ENCODE measurements at places on chromosomes 2 and 18.

GRCh38 chr18:7544686-7545085 lies 22.4 kb upstream of the PTPRM start:
- no peak for DNase-seq

DNA sequence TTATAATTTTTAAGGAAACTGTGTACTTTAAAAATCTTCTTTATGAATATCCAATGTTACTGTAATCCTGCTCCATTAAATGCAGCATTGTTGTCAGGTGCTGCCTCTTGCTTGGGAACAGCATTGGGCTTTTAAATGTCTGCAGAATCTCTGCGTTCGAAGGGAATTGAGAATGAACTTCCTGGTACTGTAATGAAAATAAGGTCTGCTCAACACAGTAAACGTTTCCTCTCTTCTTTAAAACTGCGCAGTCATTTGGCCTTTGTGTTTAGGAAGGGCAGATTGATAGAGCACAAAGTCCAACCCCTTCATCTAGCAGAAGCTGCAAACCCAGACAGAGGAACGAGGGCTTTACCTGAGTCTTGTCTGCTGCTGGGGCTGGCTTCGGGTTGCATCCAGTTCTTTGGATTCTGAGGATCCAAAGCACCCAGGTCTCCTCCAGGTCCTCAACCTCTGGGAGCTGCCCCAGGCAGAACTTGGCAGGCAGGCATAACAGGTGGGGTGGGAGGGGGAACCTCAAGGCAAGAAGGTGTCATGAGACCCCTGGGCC lies 104.5 kb downstream of the UGGT1 start:
- no peak for DNase-seq

DNA sequence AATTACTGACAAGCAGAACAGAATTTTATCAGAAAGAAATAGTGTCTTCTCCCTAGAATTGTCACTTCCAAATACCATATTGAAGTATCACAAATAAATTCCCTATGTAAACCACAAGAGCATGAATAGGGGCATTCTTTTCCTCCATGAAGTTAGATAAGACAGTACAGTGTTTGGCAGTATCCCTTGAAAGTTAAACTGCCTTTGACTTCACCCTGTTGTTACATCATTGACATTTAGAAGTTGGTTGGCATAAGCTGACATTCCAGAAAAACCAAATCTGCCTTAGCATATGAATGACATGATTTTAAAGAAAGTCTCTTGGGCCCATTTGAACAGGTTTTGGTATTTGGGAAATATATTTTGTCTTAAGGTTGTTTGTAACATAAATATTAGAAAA lies 50.2 kb upstream of the OSR1 start:
- no peak for DNase-seq

DNA sequence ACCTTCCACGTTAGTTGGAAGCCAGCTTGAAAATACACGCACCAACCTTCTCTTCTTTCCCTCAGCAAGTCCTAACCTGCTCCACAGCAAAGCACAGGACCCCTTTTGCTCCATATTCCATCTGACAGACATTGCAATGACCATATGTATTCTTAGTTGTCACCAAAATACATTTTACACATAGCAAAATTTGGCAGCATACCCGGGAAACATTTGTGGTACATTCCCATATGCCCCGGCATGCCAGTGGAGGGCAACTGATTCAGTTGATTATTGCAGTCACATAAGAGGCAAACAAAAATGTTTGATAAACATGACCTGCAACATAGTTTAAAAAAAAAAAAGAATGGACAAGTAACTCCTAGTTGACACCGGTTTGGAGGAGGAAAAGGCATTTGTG lies 202.1 kb upstream of the UBE2E3 start:
- no peak for DNase-seq

DNA sequence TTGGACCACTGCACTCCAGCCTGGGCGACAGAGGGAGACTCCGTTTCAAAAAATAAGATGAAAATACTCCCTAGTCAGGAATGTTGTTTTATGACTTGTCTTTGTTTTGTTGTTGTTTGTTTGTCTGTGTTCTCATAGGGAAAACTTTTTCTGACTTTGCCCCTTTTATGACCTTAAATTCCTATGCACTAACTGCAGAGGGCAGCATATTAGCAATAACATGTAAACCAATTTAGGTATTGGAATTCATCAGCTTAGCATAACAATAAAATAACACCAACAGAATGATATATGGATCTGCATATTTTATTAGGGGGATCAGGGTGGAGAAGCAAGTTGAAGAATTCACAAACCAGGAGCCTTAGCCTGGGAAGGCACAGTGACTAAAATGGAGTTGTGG lies 631.5 kb downstream of the SUCLG1 start:
- DNase-seq: no peak

GRCh38 chr18:62876111-62876510 lies 160.8 kb downstream of the PHLPP1 start:
- no peak for DNase-seq

DNA sequence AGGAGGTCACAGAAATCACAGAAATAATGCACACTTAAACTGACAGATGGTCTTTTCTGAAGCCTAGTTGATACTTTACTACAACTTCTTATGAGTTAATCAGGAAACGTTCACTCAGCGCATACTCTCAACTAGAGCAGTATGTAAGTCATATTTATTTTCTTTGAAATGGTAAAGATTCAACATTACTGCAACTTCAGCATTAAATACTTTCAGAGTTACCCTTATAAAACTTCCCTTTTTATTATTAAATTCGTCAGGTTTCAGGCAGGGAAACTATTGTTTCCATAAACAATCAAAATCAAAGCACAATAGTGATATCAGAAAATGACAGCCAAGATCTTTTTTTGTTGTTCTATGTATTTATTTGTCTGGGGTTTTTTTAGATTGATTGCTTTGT lies 222.6 kb upstream of the RND3 start:
- no peak for DNase-seq

DNA sequence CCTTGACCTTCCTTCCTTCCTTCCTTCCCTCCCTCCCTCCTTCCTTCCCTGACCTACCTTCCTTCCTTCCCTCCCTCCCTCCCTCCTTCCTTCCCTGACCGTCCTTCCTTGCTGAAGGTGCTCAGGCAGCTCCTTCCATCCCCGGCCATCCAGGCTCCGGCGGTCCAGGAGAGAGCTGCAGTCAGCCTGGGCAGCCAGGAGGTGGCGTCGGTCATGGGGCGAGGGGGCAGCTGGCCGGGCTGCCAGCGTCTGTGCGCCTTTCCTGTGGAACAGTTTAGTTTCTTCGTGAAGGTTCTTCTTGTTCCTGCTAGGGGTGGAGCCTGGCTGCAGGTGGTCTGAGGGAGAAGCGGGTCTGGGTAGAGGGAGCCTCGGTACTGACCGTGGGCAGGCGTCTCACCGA lies 15.7 kb downstream of the GPR35 start:
- peak; percentile 18 for DNase-seq

GRCh38 chr2:192885569-192886160 lies 690.9 kb upstream of the TMEFF2 start:
- DNase-seq: no peak

GRCh38 chr18:8003878-8004675 lies 437.0 kb downstream of the PTPRM start:
- no peak for DNase-seq

GRCh38 chr2:196515608-196516007 lies 123.9 kb upstream of the CCDC150 start:
- no peak for DNase-seq

GRCh38 chr18:53850902-53851301 lies 373.6 kb downstream of the MBD2 start:
- no peak for DNase-seq

- DNase-seq: no peak
Measured at GRCh38 chr2:39135690-39136259, 14.9 kb upstream of the SOS1 start.

- DNase-seq: no peak
Measured at GRCh38 chr2:175187378-175187777, 5.9 kb upstream of the ATP5MC3 start.

DNA sequence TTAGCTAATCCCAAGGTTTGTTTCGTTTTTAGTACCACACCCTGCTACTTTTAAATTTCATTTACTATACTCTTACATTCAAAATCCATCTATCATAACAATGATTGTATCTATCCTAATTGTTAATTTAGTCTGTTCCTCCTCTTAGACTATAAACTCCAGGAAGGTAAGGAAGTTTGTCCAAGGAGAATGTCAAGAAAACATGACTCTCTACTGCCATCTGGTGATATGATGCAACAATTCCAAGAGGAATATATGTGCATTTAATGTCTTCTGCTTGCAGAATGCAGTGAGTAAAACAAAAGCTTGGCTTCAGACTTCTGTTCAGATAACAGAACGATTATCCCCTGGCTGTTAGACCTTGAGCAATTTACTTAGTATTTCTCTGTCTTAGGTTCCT lies 1267.1 kb downstream of the LRP1B start:
- DNase-seq: no peak

DNA sequence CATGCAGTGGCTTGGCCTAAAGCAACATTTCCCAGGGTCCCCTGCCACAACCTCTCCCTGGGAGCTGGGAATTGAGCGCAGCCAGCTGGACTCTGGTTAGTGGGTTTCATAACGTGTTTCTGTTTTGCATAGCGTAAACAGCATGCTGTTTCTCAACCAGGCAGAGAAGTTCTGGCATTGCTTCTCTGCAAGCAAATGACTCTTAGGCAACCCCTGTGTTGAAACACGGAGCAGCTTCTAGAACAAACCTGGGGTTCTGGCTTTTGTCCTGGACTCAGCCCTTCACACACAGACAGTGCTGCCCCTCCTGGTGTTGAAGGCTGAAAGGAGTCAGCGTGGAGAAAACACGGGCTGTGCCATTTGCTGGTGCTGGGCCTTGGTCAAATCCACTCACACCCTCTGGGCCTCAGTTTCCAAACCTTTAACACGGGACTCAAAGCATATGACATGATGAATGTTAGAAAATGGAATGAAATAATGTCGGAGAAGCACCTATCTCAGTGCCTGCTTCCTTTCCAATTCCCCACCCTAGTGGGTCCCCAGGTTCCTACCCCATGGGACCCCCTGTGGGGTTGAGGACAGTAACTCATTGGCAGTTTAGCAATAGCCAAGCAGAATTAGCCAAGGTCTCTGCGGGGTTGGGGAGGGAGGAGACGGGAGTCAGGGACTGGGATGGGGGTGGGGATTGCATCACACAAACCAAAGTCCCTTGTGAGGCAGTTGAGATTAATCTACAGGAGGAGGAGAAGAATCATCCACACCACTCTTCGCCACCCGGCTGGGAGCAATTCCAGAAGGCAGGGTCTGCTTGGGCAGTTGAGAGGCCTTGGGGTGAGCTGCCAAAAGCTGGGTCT lies 30.2 kb upstream of the IL1R2 start:
- DNase-seq: no peak

GRCh38 chr2:68293024-68293423 lies 26.7 kb downstream of the CNRIP1 start:
- DNase-seq: no peak

DNA sequence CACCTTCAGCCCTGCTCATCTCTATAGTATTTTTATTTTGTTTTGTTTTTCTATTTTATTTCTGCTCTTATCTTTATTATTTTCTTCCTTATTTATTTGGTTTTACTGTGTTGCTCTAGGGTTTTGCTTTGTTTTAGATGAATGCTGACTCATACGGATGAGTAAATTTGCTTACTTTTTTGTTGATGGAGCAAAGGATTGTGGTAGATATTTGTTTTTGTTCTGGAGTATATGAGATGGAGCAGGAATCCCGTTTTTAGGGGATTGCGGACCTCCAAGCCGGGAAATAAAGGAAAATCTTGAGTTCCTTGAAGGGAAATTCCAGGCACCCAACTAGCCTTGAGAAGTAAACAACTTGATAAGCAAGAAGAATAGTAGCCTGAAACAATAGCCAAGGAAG lies 15.3 kb upstream of the COLEC12 start:
- no peak for DNase-seq

- no peak for DNase-seq
Measured at GRCh38 chr2:36397728-36398413, 42.3 kb downstream of the CRIM1 start.

- no peak for DNase-seq
Measured at GRCh38 chr2:38485734-38486133, 108.7 kb upstream of the ATL2 start.

- DNase-seq: no peak
Measured at GRCh38 chr2:223669453-223670225, 67.5 kb upstream of the SCG2 start.

DNA sequence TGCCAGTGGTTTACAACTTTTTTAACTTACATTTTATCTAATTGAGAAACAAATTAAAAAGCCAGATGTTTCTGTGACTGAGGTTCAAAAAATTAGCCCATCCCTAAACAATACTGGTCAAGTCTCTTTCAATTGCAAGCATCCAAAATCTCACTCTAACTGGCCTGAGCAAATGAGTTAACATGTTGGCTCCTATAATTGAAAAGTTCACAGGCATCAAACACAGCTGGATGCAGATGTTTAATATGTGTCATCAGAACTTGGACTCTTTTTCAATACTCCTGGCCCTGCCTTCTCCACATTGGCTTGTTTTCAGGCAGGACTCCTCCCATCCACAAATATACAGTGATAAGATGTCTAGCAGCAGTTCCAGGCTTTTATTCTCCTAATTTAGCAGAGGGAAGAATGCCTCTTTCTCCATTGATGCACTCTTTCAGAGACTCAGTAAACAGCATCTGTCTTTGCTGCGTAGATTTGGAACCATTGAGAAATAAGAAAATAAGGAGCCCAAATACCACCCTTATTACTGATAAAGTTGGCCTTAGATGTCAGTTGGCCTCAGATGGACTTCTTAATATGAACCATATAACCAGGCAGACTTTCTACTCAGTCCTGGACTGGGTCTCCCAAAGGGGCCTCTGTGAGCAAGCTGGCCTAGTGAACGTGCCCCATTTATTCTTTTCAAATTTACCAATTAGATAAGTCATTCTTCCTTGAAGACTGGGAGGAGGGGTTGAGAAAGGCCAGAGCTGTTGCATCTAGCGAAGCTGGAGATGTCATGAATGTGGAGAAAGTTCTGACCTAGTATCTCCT lies 30.4 kb upstream of the FN1 start:
- DNase-seq: no peak

- no peak for DNase-seq
Measured at GRCh38 chr2:29016504-29016903, 35.4 kb downstream of the TOGARAM2 start.

DNA sequence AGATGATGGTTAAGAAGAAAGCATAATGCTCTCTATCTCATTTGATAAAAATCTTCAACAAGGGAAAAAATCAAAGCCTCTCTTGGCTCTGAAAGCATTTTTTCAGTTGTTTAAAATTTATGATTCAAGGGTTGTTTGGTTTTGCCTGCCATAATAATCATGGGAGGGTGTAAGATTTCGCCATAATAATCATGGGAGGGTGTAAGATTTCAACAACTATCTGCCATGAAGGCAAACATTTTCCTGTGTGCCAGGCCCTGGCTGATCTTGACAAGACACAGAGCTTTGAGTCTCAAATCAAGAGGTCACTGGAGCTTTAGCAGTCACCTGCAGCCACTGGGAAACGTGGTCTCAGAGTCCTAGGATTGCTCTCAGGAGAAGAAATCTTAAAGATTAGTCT lies 175.1 kb upstream of the PIEZO2 start:
- DNase-seq: peak; percentile 10

GRCh38 chr18:22052405-22053105 lies 116.8 kb upstream of the GATA6 start:
- no peak for DNase-seq

DNA sequence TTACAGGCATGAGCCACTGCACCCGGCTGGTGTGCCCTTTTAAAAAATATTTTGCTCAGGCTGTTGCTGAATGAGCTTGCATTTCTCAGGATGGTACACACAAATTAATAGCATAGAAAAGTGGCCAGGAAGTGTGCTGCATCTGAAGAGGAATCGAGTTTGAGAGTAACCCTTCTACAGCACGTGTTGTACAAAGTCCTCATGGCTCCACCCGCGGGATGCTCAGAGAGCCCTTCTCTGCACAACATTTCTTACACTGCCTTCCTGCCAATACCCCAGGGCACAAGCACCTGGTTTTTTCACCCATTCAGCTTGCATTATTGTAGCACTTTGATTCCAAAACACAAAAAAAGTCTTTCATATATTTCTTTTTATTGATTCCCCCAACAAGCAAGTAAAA lies 90.1 kb upstream of the NEDD4L start:
- no peak for DNase-seq
